Adipocyte (in vitro differentiated cells): ENCODE measurements at places on chromosomes 6 and 20.
A peak's percentile ranks its signal among the peaks of the same experiment; 100 is the strongest.

GRCh38 chr6:46113370-46113769 lies 16.4 kb upstream of the ENPP4 start:
- no peak for DNase-seq

- DNase-seq = no peak
These were observed 4.6 kb downstream of the AFDN start for GRCh38 chr6:167831281-167831828.

DNA sequence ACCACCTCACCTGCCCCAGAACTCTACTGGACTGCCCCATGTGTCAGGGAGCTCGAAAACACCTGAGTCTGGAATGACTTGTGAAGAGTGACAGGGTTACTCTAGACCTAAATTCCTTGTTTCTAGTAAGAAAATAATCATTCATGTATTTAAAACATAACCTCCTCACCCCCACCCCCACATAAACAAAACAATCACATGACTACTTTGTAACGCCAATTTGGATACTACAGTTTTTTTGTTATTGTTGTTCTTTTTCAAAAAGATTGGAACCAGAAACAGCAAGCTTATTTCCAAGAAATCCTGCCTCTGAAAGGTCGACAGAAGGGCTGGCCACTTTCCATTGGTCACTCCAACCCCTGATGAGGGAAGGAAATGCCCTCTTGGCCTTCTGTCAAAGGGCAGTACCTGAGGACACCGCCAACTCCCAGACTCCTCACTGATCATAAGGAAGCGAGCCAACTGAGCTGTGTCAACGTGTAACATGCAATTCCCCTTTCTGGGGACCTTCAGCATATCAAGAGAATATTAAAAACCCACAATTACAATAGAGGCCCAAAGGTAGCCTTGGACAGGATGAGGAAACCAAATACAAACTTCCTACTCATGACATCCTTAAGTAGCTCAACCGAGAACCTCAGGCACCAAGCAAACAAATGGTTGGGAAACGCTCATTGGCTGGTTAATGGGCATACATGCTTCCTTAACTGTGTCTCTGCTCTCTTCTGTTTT lies 2.6 kb downstream of the MCUR1 start:
- DNase-seq = no peak

- no peak for DNase-seq
These were observed 206.7 kb downstream of the CENPW start for GRCh38 chr6:126546541-126547120.

DNA sequence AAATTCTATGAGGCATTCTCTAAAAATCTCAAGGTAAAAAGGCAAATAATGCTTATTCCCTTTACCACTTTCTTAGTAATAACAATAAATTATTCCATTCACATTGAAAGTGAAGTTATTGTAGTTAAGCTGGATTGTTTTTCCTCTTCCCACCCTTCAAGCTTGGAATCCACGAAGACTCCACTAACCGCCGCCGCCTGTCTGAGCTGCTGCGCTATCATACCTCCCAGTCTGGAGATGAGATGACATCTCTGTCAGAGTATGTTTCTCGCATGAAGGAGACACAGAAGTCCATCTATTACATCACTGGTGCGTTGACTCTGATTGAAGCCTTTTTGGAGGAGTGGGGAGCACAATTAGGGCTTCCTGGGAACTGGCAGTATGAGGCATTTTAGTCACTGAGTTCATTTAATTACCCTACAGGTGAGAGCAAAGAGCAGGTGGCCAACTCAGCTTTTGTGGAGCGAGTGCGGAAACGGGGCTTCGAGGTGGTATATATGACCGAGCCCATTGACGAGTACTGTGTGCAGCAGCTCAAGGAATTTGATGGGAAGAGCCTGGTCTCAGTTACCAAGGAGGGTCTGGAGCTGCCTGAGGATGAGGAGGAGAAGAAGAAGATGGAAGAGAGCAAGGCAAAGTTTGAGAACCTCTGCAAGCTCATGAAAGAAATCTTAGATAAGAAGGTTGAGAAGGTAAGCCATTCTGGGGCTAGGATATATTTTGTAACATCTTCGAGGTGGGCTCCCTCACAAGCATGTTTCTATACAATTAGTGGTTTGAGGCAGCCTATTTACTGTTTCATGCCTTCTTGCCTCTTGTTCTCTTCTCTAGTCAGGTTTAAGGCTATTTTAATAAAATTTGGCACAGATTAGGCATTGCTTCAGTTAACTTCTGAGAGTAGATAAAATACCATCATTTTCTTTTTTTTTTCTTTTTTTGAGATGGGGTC lies 4.9 kb downstream of the HSP90AB1 start:
- DNase-seq = no peak

DNA sequence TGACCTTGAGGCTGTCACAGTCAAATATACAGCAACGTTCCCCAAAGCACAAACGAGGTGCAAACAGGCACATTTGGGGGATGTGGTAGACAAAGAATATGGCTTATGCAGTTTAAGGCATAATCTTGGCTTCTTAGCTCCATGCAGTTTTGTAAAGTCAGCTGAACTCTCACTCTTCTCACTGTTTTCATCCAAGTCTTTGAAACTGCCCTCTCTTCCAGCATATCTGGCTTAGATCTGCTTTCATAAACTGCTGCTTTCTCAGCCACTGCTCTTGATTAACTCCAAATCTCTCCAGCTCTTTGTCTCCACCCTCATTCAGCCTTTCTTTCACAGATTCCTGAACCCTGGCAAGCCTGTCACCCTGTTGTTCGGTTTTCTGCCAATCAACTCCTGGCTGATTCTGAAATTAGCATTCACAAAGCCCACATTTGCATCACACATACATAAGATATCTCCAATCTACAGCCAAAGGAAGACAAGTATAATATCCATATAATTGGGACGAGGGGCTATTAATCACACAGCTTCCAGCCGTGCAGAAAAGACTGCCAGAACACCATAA lies 301.1 kb upstream of the RNF217 start:
- no peak for DNase-seq

DNA sequence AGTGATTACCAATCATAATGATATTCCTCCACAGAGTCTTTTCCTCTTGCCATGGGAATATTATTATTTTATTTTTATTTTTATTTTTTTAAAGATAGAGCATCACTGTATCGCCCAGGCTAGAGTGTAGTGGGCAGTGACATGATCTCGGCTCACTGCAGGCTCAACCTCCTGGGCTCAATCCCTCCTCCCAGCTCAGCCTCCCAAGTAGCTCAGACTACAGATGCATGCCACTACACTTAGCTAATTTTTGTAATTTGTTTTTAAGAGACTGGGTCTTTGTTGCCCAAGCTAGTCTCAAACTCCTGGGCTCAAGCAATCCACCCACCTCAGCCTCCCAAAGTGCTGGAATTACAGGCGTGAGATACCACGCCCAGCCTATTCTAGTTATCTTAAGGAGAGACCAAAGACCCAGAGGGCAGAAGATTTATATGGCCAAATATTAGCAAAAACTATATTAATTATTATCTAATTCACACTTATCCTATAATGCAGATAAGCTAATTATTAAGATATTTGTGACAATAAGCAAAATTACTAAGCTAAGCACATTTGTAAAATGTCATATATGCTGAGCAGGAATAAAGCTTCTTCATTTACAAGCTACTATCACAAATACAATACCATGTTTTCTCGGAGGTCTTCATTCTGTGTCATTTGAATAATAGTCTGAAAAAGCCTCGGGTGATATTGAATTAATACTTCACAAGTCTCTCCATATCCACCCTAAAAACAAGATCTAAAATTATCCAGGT lies 63.5 kb downstream of the HACE1 start:
- no peak for DNase-seq

- DNase-seq = no peak
These were observed 5.0 kb upstream of the LSM14B start for GRCh38 chr20:62117362-62117646.

GRCh38 chr6:21305893-21306332 lies 287.6 kb upstream of the SOX4 start:
- peak; percentile 87 for DNase-seq

GRCh38 chr20:53925651-53926401 lies 144.6 kb downstream of the BCAS1 start:
- no peak for DNase-seq

GRCh38 chr6:71211799-71212198 lies 76.8 kb upstream of the OGFRL1 start:
- DNase-seq = peak; percentile 38

GRCh38 chr20:19679900-19680495 lies 78.1 kb upstream of the RIN2 start:
- DNase-seq = no peak

GRCh38 chr6:15929685-15930084 lies 199.2 kb upstream of the MYLIP start:
- peak; percentile 45 for DNase-seq

- DNase-seq = no peak
These were observed 347.9 kb upstream of the SPTLC3 start for GRCh38 chr20:12660918-12661317.

- no peak for DNase-seq
These were observed 150.8 kb downstream of the NRN1 start for GRCh38 chr6:5855787-5856470.

- DNase-seq = no peak
These were observed 512.0 kb downstream of the CDKAL1 start for GRCh38 chr6:21046276-21046675.
